Activated CD4-positive, CD25-positive, alpha-beta regulatory T cell treated with anti-CD3 and anti-CD28 coated beads, Interleukin-2, amount 50 U/mL, for 72 hours (primary cell): ENCODE measurements at places on chromosomes 2 and 18.
A peak's percentile ranks its signal among the peaks of the same experiment; 100 is the strongest.

DNA sequence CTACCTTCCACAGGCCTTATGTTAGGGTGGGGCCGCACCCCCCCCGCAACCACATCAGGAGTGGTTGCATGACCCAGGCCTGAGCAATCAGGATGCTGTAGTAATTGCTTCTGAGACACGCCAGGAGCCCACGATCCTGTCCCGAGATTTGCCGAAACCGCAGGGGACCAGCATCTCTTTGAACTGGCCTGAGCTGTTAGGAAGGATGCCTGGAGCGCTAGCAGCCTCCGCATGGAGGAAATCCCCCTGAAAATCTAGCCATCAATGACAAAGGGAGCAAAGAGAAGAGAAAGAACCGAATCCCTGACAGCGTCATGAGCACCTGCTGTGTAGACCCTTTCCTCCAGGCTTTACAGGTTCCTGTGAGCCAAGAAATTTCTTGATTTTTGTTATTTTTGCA lies 8.7 kb upstream of the TEX44 start:
- DNase-seq: no peak

DNA sequence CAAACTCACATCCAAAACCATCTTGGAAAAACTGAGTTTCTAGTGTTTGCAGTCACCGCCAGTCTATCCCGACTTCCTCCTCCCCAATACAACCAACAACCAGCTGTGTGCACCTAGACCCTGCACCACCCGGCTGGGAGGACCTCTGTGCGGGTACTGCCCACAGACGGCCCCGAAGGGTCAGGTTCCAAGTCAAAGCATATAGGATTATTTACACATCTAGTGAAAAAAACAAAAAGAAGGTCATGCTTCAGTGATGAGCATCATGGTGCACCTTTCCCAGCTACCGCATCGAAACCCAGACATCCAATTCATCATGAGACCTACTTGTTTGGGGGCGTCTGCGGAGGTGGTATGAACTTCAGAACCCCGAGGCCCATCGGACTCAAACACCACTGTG lies 124.8 kb downstream of the ZNF516 start:
- no peak for DNase-seq

DNA sequence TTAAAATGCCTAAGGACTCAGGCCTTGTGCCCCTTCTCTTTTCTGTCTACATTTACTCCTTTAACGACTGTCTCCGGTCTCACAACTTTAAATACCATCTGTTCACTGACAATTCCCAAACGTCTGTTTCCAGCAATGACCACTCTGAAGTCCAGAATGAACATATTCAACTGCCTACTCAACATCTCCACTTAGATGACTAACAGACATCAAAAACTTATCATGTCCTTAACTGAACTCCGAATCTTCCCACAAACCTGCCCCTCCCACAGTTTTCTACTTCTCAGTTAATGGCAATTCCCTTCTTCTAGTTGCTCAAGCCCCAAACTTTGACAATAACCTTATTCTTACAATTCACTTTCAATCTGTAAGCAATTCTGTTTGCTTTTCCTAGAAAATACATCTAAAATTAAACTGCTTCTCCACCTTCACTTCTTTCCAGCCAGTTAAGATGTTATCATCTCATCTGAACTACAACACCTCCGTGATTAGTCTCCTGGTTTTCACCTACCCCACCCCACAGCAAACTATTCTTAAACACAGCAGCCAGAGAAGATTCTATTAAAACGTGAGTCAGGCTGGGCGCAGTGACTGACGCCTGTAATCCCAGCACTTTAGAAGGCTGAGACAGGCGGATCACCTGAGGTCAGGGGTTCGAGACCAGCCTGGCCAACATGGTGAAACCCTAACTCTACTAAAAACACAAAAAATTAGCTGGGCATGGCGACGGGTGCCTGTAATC lies 2.8 kb downstream of the C1D start:
- no peak for DNase-seq

- DNase-seq: no peak
Observed at GRCh38 chr2:197477797-197478196, 21.8 kb downstream of the HSPD1 start.

GRCh38 chr2:37919631-37920032 lies 5.5 kb upstream of the RMDN2 start:
- no peak for DNase-seq

- no peak for DNase-seq
Observed at GRCh38 chr2:28414583-28414982, 21.9 kb downstream of the FOSL2 start.

DNA sequence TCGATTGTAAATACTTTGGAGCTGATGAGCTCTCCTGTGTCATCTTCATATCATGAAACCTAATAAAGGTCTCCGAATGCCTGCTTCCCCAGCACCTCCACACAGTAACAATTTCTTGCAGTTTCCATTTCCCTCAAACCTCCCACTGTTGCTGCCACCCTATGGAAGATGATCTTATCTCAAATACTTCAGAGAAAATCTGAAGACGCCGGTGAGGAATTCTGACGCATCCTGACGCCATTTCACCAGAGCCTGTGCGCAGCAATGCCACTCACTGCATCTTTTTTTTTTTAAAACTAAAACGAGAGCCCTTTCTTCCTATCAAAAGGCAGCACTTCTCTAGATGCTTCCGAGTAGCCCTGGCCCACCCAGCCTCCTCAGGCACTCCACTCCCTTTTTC lies 31.9 kb upstream of the GNAL start:
- DNase-seq: no peak

DNA sequence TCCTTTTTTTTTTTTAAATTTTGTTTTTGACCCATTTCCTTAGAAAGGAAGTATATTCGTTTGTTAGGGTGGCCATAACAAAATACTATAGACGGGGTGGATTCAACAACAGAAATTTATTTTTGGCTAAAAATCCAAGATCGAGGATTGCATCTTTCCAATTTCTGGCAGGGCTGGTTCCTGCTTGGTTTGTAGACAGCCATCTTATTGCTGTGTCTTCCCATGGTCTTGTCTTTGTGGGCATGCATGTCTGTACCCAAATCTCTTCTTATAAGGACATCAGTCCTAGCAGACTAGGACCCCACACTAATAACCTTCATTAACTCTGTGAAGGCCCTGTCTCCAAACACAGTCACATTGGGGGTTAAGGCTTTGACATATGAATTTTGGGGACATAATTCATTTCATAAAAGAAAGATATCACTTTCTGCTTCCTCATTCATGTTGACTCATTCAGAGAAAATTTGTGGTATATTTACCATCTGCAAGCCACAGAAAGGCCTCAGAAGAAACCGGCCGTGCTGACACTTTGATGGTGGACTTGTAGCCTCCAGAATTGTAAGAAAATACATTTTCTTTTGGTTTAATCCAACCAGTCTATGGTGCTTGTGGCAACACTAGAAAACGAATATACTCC lies 262.1 kb downstream of the LPIN1 start:
- no peak for DNase-seq

- DNase-seq: no peak
Observed at GRCh38 chr18:37443325-37444055, 122.1 kb downstream of the CELF4 start.

- no peak for DNase-seq
Observed at GRCh38 chr2:236688157-236688556, 118.5 kb downstream of the ACKR3 start.

- DNase-seq: no peak
Observed at GRCh38 chr18:77666613-77667012, 417.0 kb downstream of the GALR1 start.

- DNase-seq: no peak
Observed at GRCh38 chr18:50186385-50186784, 8.6 kb downstream of the MYO5B start.

- DNase-seq: peak; percentile 38
Observed at GRCh38 chr2:174335988-174336500, 1.3 kb downstream of the SP9 start.

DNA sequence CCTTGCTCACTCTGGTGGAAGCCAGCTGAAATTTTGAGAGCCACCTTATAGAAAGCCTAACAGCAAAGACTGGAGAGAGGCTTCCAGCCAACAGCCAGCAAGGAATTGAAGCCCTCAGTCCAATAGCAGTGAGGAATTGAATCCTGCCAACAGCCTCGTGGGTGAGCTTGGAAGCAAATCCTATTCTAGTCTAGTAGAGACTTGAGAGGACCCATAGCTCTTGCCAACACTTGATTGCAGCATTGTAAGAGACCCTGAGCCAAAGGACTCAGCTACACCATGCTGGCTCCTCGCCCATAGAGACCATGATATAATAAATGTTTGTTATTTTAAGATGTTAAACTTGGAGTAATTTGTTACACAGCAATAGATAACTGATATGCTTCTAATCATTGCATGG lies 403.0 kb upstream of the TNP1 start:
- no peak for DNase-seq

- no peak for DNase-seq
Observed at GRCh38 chr2:198097630-198098029, 293.2 kb downstream of the PLCL1 start.

GRCh38 chr2:20052229-20052851 lies 912 bp upstream of the LAPTM4A start:
- no peak for DNase-seq

- no peak for DNase-seq
Observed at GRCh38 chr2:201961401-201961800, 72.3 kb upstream of the FZD7 start.

GRCh38 chr2:15391751-15392150 lies 169.4 kb downstream of the NBAS start:
- no peak for DNase-seq

DNA sequence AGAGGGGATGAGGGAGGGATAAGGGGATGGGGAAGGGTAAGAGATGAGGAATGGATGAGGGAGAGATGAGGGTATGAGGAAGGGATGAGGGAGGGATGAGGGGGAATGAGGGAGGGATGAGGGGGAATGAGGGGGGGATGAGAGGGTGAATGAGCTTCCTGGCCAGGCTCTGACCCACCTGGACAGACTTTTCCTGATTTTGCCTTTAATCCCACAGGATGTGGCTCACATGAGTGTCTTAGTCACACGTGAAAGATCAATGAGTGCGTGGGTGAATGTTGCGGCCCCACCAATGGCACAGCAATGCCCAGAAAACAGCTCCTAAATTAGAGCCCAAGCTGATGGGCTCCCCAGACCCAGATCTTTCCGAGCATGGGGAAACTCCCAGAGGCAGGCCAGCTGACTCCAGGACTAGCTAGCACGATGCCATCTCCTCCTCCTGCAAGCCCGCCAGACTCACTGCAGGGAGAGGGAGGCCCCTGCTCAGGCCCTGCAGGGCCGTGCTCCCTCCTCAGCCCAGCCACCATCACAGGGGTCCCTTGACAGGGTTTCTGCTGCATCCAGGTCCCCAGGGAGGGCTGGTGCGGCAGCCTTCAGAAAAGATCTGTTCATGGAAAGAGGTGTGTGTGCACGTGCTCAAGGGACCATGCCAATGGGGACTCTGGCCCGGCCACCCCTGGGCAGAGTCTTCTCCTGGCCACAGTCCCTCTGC lies 41.4 kb downstream of the AQP12A start:
- DNase-seq: no peak

DNA sequence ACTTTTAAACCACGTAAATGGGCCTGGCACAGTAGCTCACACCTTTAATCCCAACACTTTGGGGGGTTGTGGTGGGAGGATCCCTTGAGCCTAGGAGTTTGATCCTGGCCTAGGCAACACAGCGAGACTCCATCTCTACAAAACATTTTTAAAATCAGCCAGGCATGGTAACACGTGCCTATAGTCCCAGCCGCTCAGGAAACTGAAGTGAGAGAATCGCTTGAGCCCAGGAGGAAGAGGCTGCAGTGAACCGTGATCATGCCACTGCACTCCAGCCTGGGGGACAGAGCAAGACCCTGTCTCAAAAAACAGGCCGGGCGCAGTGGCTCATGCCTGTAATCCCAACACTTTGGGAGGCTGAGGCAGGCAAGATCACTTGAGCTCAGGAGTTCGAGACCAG lies 12.2 kb downstream of the ROCK1 start:
- no peak for DNase-seq
